ENCODE measurements at places on chromosomes 12 and 14. TPM values are rescaled to one million over a fixed set of nuclear protein-coding genes. Genes with fewer than 3 reads are reported as not detected.
A peak's percentile ranks its signal among the peaks of the same experiment; 100 is the strongest.

DNA sequence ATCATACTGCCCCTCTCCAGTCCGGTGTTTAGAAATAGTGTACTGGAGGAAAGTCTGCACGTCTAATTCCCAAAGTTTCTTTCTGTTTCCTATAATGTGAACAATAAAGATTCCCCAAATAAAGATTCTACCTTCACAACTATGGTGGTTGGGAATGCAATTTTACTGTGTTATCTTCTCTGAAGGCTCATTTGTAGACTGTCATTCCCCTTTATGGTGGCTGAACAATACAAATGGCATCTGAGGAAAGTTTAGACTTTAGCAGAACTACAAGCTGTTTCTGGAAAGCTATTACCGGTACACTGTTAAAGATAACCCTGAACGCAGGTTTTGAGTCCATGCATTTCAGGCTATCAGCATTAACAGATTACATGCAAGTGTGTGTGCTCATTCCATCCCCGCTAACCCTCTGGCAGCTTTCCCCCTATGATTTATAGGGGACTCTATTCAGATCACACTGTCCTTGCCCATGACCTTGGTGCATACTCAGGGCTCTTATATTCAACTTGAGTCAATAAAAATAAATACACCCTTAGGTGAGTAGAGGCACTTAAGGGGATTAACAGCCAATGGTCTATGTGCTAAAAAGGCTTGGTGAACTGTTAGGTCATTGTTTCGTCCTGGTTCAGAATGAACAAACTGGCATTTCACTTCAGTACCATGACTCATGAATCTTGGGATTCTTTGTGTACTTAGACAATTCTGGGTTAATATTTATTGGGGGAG lies 60.7 kb upstream of the PYGL start:
- DNase-seq = no peak

DNA sequence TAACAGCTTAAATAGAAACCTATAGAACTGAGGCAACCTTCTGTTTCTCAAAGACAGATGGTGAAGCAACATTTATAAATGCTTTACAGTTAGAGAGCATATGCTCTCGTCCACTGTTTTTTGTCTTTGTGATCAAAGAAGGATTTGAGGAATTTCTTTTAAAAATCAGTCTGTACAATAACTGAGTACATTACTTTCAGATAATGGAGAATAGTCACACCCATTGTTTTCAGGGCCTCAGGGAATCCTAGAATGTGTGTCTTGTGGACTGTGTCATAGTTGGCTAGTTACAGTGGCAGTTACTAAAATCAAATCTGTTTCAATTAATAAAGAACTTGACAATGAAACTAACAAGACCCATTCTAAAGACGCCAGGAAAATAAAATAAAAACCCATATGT lies 107.9 kb downstream of the PRKCH start:
- no peak for DNase-seq

GRCh38 chr12:6664902-6665301 lies 2.0 kb upstream of the ING4 start:
- DNase-seq = no peak

DNA sequence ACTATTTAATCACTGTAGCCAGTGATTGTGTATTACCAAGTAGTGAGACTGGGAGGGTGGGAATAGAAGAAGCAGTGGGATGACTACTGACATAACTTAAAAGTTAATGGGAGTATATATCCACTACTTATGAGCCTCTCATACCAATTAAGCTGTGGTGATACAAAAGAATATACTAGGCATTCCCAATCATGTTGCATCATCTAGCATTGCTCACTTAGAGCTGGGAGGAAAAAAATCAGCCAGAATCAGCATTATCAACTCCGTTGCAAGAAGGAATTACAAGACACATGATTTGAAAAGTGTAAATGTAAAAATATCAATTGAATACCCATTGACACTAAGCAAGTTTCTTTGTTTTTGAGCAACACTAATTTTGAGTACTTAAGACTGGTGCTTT lies 745 bp upstream of the PPP1R36 start:
- DNase-seq = no peak

DNA sequence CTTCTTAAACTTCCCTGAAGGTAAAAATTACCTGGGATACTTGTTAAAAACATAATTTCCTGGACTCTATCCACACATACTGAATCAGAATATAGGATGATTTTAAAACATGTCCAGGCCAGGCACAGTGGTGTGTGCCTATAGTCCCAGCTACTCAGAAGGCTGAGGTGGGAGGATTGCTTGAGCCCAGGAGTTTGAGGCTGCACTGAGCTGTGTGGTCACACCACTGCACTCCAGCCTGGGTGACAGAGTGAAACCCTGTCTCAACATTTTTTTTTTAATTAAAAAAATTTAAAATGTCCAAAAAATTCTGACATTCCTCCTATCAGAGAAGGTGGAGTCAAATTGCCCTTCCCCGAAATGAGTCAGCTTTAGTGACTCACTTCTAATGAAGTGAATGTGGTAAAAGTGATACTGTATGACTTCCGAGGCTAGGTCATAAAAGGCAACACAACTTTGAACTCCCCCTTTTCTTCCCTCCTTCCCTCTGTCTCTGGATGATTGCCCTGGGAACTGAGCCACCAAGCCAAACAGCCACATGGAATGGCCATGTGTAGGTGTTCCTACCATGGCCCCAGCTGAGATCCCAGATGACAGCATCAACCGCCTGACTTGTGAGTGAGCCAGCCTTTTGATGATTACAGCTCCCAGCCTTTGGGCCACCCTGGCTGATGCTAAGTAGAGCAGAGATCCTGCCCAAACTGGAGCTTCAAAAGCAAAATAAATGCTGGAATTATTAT lies 36.3 kb downstream of the LIMA1 start:
- DNase-seq = peak; percentile 56

Gene PTPN21
- 15.3 TPM for total RNA-seq

Gene SERPINA10
- not detected for total RNA-seq

Gene ANO4
- total RNA-seq = 1.2 TPM

Gene TMED10
- total RNA-seq = 372 TPM

Gene ACADS
- 105 TPM for total RNA-seq

Gene TMEM63C
- total RNA-seq = 0.13 TPM

Gene BMP4
- 13.9 TPM for total RNA-seq
